Calu3 (cell line): ENCODE measurements at places on chromosomes 5 and 9. TPM values are rescaled to one million over a fixed set of nuclear protein-coding genes. Genes with fewer than 3 reads are reported as not detected.
A peak's percentile ranks its signal among the peaks of the same experiment; 100 is the strongest.

Gene HRH2
- total RNA-seq, result not detected in 2 replicates

Gene TXN
- total RNA-seq, result 278 and 286 TPM in 2 replicates

Gene ZDHHC12
- 35.4 and 36.5 TPM in 2 replicates for total RNA-seq

Gene CER1
- not detected in 2 replicates for total RNA-seq

Gene COX7C
- 730 and 859 TPM in 2 replicates for total RNA-seq

Gene PTPN3
- 25.0 and 28.3 TPM in 2 replicates for total RNA-seq

Gene AJM1
- 2.9 and 3.2 TPM in 2 replicates for total RNA-seq

Gene PLCXD3
- not detected in 2 replicates for total RNA-seq

DNA sequence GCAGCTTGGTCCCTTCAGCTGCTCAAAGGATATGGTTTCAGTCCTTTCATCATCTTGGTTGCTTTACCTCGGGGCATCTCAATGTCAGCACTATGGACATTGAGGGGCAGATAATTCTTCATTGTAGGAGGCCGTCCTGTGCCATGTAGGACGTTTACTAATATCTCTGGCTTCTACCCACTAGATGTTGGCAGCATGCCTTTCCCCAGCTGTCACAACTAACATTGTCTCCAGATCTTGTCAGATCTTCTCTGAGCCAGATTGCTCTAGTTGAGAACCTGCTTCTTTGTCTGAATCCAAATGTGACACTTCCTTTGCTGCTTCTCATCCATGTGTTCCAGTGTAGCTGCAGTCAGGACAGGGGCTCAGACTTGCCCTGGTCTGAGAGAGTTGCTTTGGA is 10.3 kb downstream of the PTPA start:
- no peaks in the 10 kb centered on the region for H3K4me1 ChIP-seq
- no peak for DNase-seq
- H3K36me3 ChIP-seq, result peaks cover 12% of the 10 kb centered on the region
- H3K27me3 ChIP-seq, result no peaks in the 10 kb centered on the region

DNA sequence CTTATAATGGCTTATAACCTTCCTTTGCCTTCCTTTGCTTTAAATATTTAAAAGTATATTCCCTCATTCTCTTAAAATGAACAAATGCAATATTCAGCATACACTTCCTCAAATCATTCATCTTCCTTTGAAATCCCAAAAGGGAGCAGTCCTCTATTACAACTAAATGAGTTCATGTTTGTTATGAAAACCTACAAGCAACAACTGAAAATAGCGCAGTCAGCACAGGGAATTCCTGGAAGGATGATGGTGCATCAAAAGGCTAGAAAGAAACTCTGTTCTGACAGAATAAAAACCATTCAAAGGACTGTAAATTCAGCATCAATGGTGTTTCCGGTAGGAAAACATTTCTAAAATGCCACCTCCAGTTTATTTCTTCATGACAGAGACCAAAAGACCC is 3.3 kb downstream of the NR6A1 start:
- H3K27ac ChIP-seq, result no peak overlapping the region
- DNase-seq, result no peak
- H3K4me3 ChIP-seq, result no peak overlapping the region

GRCh38 chr5:57695179-57695578 is 212.6 kb upstream of the ACTBL2 start:
- peak overlapping the region; percentile 98 for H3K27ac ChIP-seq
- peak overlapping the region; percentile 18 for H3K4me3 ChIP-seq
- peaks cover 18% of the 10 kb centered on the region for H3K36me3 ChIP-seq
- H3K4me1 ChIP-seq, result peaks cover 62% of the 10 kb centered on the region
- DNase-seq, result peak; percentile 17
- H3K27me3 ChIP-seq, result no peaks in the 10 kb centered on the region

GRCh38 chr9:88237991-88238571 is 99.8 kb upstream of the SPATA31C2 start:
- no peaks in the 10 kb centered on the region for H3K4me1 ChIP-seq
- no peak for DNase-seq
- no peak overlapping the region for H3K27ac ChIP-seq
- H3K36me3 ChIP-seq, result no peaks in the 10 kb centered on the region

GRCh38 chr5:54794135-54794975 is 191.0 kb downstream of the ESM1 start:
- no peak overlapping the region for H3K4me3 ChIP-seq
- no peaks in the 10 kb centered on the region for H3K27me3 ChIP-seq
- H3K4me1 ChIP-seq, result peaks cover 8% of the 10 kb centered on the region
- no peaks in the 10 kb centered on the region for H3K36me3 ChIP-seq
- no peak for DNase-seq

DNA sequence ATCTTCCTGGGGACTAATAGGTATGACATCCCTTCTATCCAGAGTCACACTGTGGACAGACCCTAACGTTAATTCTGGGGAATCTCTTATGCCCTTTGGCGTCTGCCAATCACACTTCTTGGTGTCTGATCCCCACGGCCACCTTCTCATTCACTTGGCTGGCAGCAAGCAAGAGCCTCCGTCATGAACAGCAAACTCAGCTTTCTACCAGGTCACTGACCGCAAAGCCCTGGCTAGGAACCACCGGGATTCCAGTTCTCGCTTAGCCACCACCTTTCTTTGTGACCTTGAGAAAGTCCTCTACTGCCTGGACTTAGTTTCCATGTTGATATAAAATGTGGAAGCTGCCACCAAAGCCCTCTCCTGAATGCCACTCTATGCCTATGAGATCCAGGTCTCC is 67.7 kb upstream of the FCN1 start:
- H3K27ac ChIP-seq, result no peak overlapping the region
- peaks cover 18% of the 10 kb centered on the region for H3K27me3 ChIP-seq
- no peak overlapping the region for H3K4me3 ChIP-seq
- no peaks in the 10 kb centered on the region for H3K36me3 ChIP-seq
- no peak for DNase-seq
- H3K4me1 ChIP-seq, result no peaks in the 10 kb centered on the region

DNA sequence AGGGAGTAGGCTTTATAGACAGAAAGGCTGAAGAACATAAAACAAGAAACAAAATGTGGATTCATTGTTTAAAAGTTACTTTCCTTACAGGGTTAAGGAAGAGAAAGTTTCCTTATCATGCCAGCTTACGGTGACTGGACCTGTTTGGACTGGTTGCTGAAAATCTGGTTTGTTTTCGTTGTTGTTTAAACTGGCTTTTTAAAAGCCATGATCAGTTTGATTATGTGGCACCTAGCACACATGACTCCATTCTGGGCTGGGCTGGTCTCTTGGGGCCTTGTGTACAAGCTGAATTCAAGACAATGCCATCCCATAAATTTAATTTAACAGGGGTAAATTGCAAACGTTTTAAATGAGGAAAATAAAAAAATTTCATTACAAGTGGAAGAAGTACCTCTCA is 18.4 kb upstream of the ZNF474 start:
- no peaks in the 10 kb centered on the region for H3K27me3 ChIP-seq
- no peak overlapping the region for H3K4me3 ChIP-seq
- H3K27ac ChIP-seq, result no peak overlapping the region
- DNase-seq, result no peak
- H3K4me1 ChIP-seq, result peaks cover 8% of the 10 kb centered on the region

- DNase-seq, result no peak
- no peaks in the 10 kb centered on the region for H3K27me3 ChIP-seq
- H3K36me3 ChIP-seq, result no peaks in the 10 kb centered on the region
- H3K27ac ChIP-seq, result no peak overlapping the region
- H3K4me1 ChIP-seq, result no peaks in the 10 kb centered on the region
- H3K4me3 ChIP-seq, result no peak overlapping the region
Measured at GRCh38 chr5:100311806-100312205, 223.4 kb upstream of the FAM174A start.

DNA sequence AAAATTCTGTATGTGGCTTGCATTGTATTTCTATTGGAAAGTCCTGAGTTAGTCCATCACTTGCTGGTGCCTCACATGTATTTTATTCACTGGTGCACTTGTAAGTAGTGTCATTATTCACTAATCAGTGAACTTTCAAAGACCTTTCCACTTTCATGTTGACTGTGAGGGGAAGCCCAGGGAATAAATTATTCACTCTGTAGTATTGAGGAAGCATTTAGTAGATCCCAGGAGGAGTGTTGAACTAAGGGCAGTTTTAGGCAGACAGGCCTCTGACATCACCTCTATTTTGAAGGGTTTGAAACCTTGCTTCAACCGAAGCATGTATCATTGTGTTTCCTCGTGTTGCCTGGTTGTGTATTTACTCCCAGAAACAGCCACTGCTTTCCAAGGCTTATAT is 705.4 kb upstream of the RIOK2 start:
- H3K4me1 ChIP-seq, result no peaks in the 10 kb centered on the region
- no peaks in the 10 kb centered on the region for H3K36me3 ChIP-seq
- no peak for DNase-seq
- H3K27me3 ChIP-seq, result no peaks in the 10 kb centered on the region
- no peak overlapping the region for H3K4me3 ChIP-seq

- no peak for DNase-seq
- H3K27ac ChIP-seq, result no peak overlapping the region
- H3K27me3 ChIP-seq, result peaks cover 92% of the 10 kb centered on the region
- no peaks in the 10 kb centered on the region for H3K36me3 ChIP-seq
Measured at GRCh38 chr9:126676685-126677143, 63.0 kb downstream of the LMX1B start.

- peak; percentile 20 for DNase-seq
- H3K27me3 ChIP-seq, result no peaks in the 10 kb centered on the region
- H3K4me1 ChIP-seq, result no peaks in the 10 kb centered on the region
Measured at GRCh38 chr9:113309204-113309813, 6.1 kb upstream of the RNF183 start.

DNA sequence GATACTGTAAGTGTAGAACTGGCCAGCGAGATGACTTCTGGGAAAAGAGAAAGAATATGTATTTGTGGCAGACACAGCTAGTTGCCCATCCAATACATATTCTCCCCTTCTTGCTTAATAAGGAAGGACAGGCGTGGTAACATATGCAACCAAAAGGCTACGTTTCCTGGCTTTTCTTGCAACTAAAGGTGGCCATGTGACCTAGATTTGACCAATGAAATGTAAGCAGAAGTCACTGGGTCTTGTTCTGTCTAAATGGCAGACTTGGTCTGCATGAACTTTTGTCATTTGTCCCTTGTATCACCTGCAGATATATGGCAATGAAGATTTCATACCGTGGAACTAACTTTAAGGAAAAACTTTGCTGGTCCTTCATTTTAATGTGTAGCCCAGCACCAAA is 183.8 kb downstream of the CDH12 start:
- no peaks in the 10 kb centered on the region for H3K36me3 ChIP-seq
- H3K27me3 ChIP-seq, result no peaks in the 10 kb centered on the region
- H3K27ac ChIP-seq, result no peak overlapping the region

DNA sequence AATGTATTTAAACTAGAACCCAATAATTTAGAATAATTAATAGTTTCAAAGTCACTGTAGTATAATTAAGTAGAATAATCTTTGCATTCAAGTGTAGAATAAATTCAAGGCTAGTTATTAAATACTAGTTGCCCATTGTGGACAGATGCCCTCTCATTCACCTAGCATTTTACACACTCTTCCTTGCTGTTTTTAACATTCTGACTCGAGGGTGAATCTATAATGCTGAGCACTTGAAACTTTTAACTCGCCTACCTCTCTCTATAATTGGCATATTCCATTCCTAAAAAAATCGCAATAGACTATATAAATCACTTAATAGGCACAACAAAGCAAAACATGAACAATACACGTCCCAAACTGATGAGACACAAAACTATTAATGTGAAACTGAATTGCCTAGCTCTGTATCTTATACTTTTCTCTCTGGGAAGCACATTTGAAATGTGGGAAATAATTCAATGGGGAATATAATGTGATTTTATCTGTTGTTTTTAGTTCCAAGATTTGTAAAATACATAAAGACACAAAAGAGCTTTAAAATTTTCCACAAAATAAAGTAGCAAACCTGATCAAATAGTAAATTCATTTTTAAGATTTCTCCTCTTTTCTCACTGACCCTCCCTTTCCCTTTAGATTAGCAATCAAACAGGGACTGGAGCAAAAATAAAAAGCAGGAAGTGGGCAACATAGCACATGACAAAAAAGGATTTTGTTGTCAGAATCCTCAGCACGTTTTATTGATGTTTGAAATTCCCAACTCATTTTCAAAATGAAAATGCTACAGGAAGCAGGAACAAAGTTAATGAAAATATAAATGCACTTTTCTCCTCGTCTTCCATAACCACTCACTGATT is 295.6 kb downstream of the PDE4D start:
- no peak for DNase-seq
- H3K27ac ChIP-seq, result peak overlapping the region; percentile 59
- peak overlapping the region; percentile 63 for H3K4me3 ChIP-seq
- H3K27me3 ChIP-seq, result no peaks in the 10 kb centered on the region
- peaks cover 5% of the 10 kb centered on the region for H3K36me3 ChIP-seq
- H3K4me1 ChIP-seq, result peaks cover 43% of the 10 kb centered on the region

DNA sequence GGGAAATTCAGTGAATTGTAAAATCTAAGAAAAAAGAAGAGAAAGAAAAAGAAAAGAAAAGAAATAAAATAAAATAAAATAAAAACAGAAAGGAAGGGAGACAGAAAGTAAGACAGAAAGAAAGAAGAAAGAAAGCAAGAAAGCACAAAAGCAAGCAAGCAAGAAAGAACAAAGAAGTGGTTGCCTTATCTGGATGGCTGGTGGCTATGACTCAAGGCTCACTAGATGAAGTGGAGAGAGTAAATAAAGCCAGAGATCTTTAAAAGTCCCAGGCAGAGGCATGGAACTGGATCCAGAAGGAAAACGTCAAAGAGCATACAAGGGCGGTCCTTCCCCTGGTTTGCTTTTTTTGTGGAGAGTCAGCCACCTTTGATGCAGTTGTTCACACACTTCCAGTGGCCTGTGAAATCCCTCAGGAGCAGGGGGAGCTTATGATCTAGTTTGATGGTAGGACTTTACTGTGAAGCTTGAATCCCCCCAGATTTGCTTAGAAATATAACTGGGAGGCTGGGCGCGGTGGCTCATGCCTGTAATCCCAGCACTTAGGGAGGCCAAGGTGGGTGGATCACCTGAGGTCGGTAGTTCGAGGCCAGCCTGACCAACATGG is 176.7 kb upstream of the HMHB1 start:
- peaks cover 71% of the 10 kb centered on the region for H3K4me1 ChIP-seq
- DNase-seq, result peak; percentile 25
- H3K27me3 ChIP-seq, result no peaks in the 10 kb centered on the region
- no peak overlapping the region for H3K4me3 ChIP-seq

DNA sequence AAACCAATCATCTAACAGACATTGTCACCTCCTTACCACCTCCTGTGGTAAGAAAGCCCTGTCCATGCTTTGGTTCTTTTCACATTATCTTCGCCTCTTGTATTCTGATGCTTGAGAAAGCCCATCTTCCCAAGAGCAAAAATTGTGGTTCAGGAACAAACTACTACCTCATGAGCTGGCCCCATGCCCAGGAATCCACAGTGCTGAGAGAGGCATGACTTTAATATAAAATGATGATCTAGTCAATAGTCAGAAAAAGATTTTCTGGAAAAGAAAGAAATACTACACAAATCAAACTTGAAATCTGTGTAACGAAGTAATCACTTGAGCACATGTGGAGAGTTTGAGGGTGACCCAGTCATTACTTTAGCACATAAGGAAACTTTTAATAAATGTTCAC is 94.7 kb downstream of the FGF10 start:
- no peaks in the 10 kb centered on the region for H3K4me1 ChIP-seq
- no peaks in the 10 kb centered on the region for H3K36me3 ChIP-seq
- no peaks in the 10 kb centered on the region for H3K27me3 ChIP-seq
- H3K27ac ChIP-seq, result no peak overlapping the region
- no peak overlapping the region for H3K4me3 ChIP-seq
